CD4-positive, alpha-beta T cell treated with Interleukin-15 for 4 hours (primary cell): ENCODE measurements at places on chromosomes 7 and 10.

DNA sequence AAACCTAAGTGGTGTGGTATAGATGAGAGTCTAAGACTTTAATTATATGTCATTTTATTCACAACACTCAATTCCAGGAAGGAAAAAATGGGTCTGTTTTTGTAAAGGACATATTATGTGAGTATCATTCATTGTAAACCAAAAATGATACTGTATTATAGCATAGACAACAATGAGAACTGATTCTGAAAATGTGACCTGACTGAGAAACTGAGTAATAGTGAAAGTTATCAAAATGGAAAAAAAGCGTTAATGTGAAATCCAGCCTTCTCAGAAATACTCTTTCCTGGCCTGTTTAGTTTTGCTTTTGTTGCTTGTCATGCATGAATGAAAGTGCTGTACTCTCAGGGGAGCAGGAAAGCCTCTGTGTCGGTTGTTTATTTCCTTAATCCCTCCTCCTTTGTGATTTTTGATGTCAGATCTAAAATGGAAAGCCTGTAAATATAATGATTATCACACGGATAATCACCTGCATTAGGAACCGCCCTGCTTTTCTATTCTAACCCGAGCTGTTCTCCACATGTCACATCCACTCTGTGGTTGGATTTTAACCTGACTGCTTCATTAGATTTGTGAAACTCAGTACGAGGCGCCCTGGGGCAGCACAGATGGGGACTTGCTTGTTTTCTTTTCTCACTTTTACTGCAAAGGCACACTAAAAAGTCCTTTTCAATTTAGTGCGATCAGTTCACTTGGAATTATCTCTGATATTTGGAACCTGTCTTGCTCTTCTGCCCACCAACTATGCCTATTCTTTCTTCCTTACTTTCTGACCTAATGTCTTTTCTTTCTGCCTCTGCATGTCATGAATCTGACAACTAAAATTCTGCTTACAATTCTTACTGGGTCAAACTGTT, 240.9 kb upstream of the KAT6B start:
- DNase-seq: peak; percentile 57

DNA sequence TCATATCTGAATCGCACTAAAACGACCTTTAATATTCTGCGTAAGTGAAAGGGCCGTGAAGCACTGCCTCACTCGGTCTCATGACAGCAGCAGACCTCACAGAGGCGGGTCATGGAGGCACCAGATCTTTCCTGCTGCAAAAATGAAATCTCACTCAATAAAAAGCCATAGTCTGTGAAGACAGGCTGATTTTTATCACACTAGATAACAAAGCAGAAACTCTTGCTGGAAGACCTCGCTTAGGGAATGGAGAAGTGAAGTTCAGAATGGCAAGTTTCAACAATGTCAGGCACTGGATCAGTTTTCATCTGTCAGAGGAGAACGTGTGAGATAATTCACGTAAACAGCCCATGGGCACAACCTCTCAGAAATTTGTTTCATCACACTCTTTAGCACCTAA, 8.0 kb downstream of the SEPHS1 start:
- no peak for DNase-seq

DNA sequence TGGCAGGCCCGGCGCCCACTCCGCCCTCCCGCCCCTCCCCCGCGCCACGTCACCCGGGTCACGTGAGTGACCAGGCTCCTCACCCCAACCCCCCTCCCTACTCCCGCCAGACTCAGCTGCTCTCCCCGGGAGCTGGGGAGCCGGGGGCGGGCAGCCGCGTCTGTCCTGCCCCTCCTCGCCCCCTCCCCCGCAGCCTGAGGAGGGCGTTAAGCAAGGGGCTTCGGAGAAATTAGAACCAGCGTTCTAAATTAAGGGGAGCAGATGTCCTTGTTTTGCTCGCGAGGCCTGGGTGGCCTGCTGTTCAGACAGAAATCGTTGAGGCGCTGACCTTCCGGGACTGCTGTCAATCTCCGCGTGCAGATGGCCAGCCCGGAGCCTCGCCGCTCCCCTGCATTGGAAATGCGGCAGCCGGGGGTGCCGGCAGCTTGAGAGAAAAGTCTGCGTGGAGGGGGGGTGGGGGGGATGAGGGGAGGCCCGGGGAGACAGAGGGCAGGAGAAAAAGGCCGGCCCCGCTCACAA, 102.2 kb upstream of the ZNF438 start:
- DNase-seq: peak; percentile 61

GRCh38 chr7:1804310-1804709, 134.2 kb downstream of the ELFN1 start:
- DNase-seq: no peak

DNA sequence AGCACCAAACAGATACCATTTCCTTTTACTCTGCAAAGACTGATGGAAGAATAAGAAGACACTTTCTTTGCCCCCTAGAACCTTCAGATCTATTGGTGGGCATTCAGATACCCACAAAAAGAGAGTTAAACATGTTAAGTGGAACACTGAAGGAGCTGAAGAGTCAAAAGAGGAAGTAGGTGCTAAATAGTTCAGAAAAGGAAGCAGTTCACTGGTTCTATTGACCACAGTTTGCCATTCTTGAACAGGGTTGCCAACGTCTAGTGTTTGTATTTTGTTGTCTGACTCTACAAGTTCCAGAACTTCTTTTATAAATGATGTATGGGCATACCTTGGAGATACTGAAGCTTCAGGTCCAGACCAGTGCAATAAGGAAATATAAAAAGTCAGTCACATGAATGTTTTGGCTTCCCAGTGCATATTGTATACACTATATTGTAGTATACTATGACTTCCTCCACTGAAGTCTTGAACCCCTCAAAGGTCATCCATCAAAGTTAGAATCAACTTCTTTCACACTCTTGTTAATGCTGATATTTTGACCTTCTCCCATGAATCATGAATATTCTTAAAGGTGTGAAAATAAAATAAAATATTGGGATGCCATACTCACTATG, 47.5 kb upstream of the AGR3 start:
- no peak for DNase-seq
